Skeletal muscle cell (primary cell): ENCODE measurements at places on chromosomes 11 and 22.

DNA sequence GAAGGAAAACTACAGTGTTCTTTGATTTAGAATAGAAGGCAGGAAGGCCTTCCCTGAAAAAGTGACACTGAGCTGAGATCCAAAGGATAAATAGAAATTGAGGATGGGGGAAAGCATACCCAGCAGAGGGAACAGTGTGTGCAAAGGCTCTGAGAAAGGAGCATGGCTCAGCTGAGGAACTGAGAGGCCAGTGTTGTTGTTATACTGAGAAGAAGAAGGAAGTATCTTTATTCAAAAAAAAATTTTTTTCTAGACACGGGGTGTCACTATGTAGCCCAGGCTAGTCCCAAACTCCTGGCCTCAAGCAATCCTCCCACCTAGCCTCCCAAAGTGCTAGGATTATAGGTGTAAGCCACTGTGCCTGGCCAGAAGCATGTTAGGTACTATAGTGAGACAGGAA, 3.5 kb upstream of the PIK3C2A start:
- DNase-seq, result no peak

GRCh38 chr11:92123540-92123939, 101.1 kb upstream of the FAT3 start:
- DNase-seq, result no peak

DNA sequence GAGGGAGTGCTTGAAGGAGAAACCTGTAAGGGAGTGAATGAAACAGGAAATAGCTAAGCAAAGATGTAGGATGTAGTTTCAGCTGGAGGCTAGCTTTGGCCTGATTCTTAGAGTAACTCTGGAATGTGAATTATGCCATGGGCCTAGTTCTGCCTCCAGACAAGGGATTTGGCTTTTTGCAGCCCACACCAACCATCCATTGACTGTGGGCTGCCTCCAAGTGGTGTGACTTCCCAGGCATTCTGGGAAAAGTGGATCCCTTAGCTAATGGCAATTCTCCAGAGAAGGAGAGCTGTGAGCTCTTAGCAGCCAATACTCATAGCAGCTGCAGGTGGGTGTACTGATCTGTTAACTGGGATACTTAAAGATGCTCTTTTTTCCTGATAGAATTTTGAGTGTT, 2.0 kb upstream of the OR9I1 start:
- no peak for DNase-seq

DNA sequence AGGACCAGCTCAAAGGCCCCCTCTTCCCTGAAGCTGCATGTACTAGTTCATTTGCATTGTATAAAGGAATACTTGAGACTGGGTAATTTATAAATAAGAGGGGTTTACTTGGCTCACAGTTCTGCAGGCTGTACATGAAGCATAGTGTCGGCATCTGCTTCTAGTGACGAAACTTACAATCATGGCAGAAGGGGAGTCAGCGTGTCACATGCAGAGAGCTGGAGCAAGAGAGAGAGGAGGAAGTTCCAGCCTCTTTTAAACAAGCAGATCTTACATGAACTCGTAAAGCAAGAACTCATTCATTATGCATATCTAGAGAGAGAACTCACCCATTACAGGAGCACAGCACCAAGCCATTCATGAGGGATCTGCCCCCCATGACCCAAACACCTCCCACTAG, 7.1 kb upstream of the HMGXB4 start:
- DNase-seq, result no peak

GRCh38 chr11:24628224-24628776, 131.4 kb downstream of the LUZP2 start:
- DNase-seq, result no peak

- DNase-seq, result no peak
These were observed 5.1 kb upstream of the CHST1 start for GRCh38 chr11:45670386-45671135.

GRCh38 chr11:39102236-39102635, 2357.2 kb downstream of the LRRC4C start:
- DNase-seq, result no peak

DNA sequence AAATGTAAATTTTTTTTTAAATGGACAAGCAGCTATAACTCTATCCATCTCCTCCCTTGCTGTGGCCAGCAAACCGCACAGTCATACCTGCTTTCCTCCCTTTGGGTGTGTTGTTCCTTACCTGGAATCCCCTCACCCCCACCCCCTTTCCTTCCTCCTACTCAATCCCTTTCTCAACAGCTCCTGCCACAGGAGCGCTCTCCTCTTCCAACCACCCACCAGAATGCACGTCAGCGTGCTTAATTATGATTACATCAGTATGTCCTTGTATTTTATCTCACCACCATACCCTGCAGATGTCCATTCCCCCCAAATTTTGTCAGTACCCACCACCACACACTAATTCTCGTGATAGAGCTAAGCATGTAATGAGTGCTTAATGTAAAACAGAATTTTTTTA, 60.9 kb upstream of the LMO2 start:
- DNase-seq, result no peak

- no peak for DNase-seq
These were observed 1.1 kb downstream of the SCN2B start for GRCh38 chr11:118175031-118175992.

DNA sequence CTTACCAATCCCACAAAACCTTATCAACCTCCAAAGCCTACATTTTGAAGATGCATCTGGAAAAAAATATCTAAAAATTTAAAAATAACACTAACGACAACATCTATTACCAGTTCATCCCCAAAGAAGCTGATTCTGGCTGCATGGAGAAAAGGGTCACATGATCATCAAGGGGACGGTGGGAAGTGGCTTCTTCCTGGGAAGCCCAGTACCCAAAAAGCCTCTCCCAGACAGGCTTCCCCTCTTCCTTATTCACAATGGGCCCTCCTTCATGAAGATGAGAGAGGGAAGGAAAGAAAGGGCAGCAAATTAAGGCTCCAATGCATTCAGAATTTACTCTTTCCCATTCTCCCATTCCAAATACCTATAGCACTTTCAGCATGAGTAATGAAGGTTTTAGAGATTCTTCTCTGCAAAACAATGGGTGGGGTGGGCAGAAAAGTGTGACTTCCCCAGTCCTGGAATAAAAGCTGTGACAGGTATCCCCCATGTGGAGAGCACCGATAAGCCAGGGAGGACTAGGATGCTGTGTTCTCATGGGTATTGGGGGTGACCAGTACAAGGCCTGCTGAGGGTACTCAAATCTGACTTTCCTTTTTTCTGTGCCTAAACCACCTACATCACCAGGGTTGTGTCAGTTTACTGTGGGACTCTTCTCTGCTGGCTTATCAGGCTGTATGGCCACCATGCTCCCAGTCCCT, 88.2 kb downstream of the SIK3 start:
- no peak for DNase-seq

GRCh38 chr11:8217926-8218325, 45.8 kb downstream of the LMO1 start:
- DNase-seq, result no peak

- DNase-seq, result no peak
These were observed 183.0 kb downstream of the IGLL1 start for GRCh38 chr22:23397008-23397612.

DNA sequence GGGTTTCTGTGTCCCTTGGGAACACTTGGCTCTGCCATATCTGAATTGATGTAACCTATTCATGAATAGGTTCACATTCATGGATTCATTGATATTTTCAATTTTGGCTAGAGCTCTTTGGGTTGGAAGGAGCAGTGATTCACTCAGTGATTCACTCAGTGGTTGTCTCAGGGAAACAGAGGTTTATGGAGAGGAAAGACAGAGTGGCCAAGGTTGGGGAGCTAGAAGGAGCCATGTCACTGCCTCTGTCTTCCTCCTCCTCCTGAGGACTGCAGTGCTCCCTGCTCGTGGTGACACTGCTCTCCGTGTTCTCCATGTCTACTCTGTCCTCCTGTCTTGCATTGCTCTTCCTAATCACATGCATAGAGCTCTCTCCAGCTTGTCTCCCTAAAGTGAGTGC, 17.4 kb downstream of the CEP164 start:
- DNase-seq, result no peak

DNA sequence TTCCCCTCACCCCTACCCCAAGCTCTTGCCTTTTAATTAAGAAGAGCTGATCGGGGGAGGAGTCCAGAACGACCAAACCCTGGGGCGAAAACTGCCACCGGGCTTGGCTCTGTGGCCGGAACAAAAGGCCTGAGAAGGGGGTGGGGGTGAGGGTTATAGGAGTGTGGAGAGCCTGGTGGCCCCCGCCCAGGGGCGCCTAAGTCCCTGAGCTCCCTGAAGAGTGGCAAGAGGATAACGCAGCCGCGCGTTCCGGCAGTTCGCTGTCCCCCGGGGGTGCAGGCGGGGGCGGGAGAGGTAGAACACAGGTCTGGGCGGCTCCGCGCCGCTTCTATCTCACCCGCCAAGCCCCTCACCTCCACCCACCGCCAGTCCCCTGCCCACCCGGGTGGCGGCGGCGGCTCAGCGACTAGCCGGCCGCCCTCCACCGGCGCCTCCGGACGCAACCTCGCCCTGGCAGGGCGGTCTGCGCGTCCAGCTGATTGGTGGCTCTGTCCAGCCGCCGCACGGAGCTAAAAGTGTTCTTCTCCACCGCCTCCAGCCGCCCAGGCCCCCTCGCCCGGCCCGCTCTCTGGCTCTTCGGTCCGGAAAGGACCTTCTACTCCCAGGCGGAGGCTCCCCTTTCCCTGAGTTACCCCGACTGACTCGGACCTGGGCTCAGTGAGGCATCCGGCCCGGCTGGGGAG, 18.7 kb upstream of the BDNF start:
- DNase-seq, result no peak

DNA sequence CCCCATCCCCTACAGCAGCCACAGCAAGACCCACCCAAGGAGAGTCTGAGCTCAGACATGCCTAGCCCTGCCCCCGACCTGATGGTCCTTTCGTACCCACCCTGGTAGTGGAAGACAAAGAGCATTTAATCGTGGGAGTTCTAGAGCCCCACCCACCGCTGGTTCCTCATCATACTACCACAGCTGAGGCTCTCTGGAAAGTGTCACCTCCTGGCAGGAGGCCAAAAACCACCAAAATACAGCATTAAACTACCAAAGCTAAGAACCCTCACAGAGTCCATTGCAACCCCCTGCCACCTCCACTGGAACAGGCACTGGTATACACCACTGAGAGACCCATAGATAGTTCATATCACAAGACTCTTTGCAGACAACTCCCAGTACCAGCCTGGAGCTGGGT, 311.1 kb downstream of the TENM4 start:
- no peak for DNase-seq

GRCh38 chr11:68912254-68912653, 8.6 kb downstream of the IGHMBP2 start:
- DNase-seq, result no peak

GRCh38 chr11:122453586-122453985, 201.9 kb upstream of the UBASH3B start:
- DNase-seq, result no peak

GRCh38 chr11:101563166-101563565, 20.6 kb downstream of the TRPC6 start:
- DNase-seq, result no peak

DNA sequence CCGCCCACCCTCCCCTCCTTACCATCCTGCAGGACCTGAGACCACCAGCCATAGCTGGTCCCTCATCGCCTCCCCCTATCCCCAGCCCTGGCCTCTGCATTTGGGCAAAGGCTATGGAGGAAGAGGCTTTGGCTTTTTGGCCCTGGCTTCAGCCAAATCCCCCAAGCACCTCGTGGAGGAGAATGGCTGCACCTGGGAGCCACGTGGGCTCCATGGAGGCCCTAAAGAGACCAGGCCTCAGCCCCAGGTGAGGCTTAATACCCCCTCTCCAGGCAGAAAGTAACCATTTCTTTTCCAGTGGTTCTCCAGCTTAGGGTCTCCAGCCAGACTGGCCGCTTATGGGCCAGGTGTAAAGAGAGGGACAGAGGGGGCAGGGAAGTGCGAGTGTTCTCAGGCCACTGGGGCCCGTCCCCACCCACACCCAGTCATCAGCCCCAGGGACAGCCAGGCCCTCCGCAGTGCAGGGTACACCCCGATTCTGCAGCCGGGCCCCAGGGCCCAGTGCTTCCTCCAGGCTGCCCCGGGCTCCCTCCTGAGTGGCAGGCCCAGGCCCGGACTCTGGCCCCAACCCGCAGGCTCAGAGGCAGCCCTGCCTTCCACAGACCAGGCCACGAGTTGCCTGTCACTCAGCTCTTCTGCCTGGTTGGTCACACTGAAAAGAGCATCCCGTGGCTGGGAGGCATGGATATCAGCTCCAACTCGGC, 26.4 kb downstream of the CDKN1C start:
- no peak for DNase-seq

DNA sequence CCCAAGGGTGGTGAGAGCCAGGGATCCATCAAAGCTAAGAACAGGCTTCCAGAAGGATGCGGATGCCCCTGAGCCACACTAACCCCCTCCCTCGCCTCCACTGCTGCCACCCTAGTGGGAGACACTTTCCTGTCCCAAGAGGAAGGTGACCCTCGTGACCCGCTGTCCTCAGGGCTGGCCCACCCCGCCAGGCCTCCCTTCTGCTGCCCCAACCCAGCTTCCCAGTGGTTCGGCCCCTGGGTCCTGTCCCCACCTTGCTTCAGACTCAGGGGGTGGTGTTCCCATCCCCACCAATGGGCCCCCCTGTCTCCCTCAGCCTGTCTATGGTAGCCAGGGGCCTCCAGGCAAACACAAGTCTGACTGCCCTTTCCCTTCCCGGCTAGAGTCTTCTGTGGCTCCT, 6.5 kb upstream of the PICK1 start:
- DNase-seq, result no peak

DNA sequence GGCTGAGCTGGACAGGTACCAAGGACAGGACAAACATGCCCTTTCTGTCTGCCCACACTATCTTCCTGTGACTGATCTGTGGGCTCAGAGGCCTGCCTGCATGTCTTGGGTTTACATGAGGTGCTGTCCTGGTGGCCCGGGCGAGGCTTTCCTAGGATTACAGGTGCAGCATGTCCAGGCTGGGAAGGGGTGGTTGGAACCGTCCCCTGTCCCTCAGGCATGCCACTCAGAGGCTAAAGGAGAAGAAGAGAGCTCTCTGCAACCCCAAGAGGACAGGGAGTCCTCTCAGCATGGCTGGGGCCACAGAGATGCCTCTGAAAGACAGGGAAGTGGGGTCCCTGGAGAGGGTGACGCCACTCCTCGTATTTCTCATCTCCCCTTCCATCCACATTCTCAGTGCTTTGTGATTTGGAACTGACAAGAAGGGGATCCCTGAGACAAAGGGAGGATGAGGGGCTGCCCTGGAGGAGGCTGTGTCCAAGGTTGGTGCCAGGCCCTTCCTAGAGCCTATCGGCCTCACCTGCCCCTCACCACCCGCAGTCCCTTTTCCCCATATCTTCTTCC, 64.6 kb upstream of the LMO1 start:
- no peak for DNase-seq

DNA sequence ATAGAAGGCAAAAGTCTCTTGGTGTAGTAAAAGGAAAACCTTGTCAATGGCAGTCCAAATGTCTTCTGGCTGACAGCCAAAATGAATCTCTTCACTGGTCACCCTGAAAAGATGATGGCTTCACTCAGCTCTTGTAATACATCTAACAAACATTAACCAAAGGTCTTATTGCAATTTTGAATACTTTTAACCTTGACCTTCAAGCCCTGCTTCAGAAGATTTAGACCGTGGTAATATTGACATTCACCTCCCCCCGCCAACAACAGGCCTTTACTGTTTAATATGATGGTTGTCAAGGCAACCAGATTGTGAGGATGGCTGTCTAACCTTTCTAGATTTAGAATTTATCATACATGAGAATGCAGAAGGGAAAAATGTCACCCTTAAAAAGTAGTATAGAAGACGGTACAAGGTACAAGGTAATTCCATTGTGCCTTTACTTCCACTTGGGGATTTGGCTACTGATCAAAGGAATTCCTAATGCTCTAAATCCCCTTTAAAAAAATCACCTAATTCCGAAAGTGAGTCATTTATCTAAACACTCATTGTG, 342.3 kb downstream of the LARGE1 start:
- DNase-seq, result no peak
